ENCODE measurements at places on chromosomes 11 and 22. TPM values are rescaled to one million over a fixed set of nuclear protein-coding genes. Genes with fewer than 3 reads are reported as not detected.

MRGPRE gene
- total RNA-seq = 0.28 TPM

ABCC8 gene
- under 0.01 TPM for total RNA-seq

NOX4 gene
- 35.9 TPM for total RNA-seq

PTPRCAP gene
- 5.0 TPM for total RNA-seq

CHST1 gene
- total RNA-seq = 6.9 TPM

GRCh38 chr22:41862530-41863266 is 29.8 kb downstream of the SREBF2 start:
- H3K36me3 ChIP-seq = no peaks in the 10 kb centered on the region
- H3K27me3 ChIP-seq = no peaks in the 10 kb centered on the region
- H3K4me1 ChIP-seq = no peaks in the 10 kb centered on the region
- no peak for DNase-seq

DNA sequence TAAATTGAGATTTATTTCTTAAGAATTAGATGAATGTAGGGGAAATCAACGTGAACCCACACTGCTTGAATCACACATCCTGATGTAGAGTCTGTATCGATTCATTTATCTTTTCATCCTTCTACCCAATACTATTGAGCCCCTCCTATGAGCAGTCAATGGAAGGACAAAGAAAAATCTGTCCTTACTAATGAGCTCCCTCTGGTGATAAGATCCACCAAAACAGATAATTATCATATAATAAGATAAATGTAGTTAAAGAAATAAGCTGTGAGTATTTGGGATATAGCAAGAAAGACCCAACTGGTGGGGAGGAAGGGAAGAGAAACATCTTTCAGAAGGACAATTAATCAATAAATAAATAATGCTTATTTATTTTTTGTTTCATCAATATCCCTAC is 385.1 kb upstream of the CCDC90B start:
- no peaks in the 10 kb centered on the region for H3K36me3 ChIP-seq
- no peak overlapping the region for H3K4me3 ChIP-seq
- H3K27ac ChIP-seq = no peak overlapping the region
- no peak for DNase-seq
- H3K27me3 ChIP-seq = no peaks in the 10 kb centered on the region

DNA sequence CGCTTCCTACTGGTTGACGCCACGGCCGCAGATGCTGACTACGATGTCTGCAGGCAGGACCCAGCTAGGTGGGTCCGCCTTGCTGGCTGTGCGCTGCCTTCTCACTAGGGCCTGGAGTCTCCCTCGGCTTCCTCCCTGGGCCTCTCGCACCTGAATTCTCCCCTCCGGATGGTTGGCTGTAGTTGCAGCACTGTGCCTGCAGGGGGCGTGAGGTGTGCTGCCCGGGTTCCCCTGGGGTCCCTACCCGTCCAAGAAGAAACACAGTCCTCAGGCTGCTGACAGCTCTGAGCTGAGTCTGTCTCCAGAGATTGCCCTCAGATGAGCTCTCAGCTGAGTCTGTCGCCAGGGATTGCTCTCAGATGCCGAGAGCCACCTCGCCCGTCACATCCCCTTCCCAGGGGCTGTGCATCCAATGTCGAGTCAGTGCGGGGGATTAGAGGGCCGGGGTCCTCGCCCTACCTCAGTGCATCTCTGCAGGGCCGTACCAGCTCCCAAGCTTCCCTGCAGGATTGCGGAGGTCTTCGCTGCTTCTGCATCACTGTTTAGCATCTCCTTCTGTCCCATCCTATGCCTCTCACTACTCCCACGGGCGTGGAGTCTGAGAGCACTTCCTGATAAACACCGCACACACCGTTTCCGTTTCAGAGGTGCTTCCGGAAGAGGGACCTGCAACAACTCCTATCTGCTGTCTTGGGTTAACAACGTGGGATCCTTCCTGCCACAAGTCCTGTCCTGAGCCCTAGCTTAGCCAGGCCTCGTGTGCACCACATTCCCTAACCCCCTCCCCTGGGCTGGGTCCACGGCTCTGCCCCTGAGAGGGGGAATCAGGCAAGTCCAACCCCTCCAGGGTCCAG is 196.9 kb downstream of the CSNK2A3 start:
- H3K27me3 ChIP-seq = no peaks in the 10 kb centered on the region
- no peaks in the 10 kb centered on the region for H3K4me1 ChIP-seq
- H3K4me3 ChIP-seq = no peak overlapping the region
- no peaks in the 10 kb centered on the region for H3K36me3 ChIP-seq
- DNase-seq = no peak

GRCh38 chr11:69663326-69663725 is 11.8 kb downstream of the LTO1 start:
- no peaks in the 10 kb centered on the region for H3K27me3 ChIP-seq
- no peak for DNase-seq
- no peak overlapping the region for H3K4me3 ChIP-seq
- no peaks in the 10 kb centered on the region for H3K36me3 ChIP-seq
- no peak overlapping the region for H3K27ac ChIP-seq

- no peak for DNase-seq
- no peak overlapping the region for H3K27ac ChIP-seq
- H3K27me3 ChIP-seq = no peaks in the 10 kb centered on the region
- H3K4me3 ChIP-seq = no peak overlapping the region
- no peaks in the 10 kb centered on the region for H3K36me3 ChIP-seq
Measured at GRCh38 chr11:64107303-64107702, 58.6 kb downstream of the MACROD1 start.

DNA sequence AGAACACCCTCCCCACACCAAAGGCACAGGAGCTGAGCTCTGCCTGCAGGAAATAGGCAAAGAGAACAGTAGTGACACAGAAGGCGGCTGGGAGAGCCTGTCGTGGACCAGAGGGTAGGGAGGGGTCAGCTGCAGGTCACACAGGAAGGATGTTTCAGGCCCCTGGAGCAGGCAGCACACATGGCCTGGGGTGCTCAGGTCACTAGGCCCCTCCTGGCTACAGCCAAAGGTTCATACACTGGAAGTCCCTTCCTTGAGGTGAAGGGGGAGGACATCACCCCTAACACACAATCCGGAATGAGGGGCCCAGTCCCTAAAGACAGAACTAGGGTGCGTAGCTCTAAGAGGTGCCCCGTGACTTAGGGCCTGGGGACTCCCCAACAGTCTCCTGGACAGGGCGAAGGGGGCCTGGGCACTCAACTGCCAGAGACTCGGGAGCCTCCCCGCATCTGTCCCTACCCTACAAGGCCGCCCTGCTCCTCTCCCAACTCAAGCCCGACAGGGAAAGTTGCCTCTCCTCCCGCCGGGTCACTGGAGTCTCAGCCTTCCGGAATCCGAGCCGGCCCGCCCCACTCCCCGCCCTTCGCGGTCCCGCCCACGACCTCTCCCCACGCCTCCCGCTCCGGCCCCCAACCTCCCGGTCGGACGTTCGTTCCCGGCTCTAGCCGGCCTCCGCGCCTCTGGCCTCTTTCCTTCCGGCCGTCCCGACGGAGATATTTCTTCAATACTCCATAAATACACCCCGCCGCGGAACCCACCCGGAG is at the start of gene CYB5R2:
CYB5R2 (minus strand) TSS at position 541 of the 764 bp plus-strand sequence. CDS start 675 bp downstream, outside the sequence.
- DNase-seq = peak; percentile 84
- peak within 1 kb of the TSS; percentile 50 for H3K4me3 ChIP-seq
- peak within 1 kb of the TSS; percentile 88 for H3K27ac ChIP-seq
- no peaks in the 10 kb centered on the region for H3K36me3 ChIP-seq
- no peaks in the 10 kb centered on the region for H3K27me3 ChIP-seq

- DNase-seq = no peak
- H3K27ac ChIP-seq = no peak overlapping the region
- no peak overlapping the region for H3K4me3 ChIP-seq
- no peaks in the 10 kb centered on the region for H3K27me3 ChIP-seq
- H3K36me3 ChIP-seq = no peaks in the 10 kb centered on the region
- H3K4me1 ChIP-seq = no peaks in the 10 kb centered on the region
Measured at GRCh38 chr11:38272376-38272775, 1674.3 kb upstream of the RAG2 start.

DNA sequence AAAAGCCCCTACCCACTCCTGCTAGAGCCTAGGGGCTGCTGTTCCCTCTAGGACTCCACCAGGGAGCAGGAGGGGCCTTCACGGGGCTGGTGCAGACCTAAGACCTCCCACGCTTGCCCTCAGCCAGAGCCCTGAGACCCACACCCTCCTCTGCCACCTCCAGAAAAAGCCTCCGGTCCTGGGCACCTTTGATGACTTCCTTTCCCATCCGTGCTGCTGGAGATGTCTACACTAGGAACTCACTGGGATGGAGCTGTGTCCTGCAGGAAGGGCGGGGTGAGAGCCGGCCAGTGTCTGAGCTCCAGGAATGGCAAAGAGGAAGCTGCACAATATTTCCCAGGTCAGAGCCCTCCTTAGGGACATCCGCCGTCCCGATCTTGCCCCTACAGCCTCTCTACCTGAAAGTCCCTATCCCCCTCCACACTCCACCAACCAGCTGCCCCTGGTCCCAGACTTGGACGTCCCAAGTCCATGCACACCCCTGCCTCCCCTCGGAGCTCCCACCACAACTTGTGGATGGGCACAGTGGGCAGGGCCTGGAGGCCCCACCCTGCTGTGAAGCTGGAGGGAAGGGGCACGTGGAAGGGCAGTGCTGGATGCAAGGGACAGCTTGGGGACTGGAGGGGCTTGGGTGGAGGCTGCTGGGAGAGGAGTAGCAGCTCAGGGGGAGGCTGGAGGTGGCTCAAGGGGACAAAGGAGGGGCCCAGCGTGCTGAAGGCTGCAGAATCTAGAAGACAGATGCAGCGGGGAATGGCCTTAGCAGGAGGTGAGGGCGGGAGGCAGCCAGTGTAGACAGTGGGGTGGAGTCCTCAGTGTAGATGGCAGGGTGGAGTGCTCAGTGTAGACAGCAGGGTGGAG is 13.5 kb upstream of the LRP5 start:
- no peak overlapping the region for H3K27ac ChIP-seq
- H3K27me3 ChIP-seq = no peaks in the 10 kb centered on the region
- H3K4me1 ChIP-seq = no peaks in the 10 kb centered on the region
- DNase-seq = no peak

- H3K27ac ChIP-seq = peak overlapping the region; percentile 23
- H3K4me3 ChIP-seq = no peak overlapping the region
- H3K4me1 ChIP-seq = peaks cover 6% of the 10 kb centered on the region
- DNase-seq = peak; percentile 56
- no peaks in the 10 kb centered on the region for H3K36me3 ChIP-seq
Measured at GRCh38 chr11:9535189-9535781, 38.2 kb upstream of the WEE1 start.

- no peak overlapping the region for H3K27ac ChIP-seq
- H3K36me3 ChIP-seq = no peaks in the 10 kb centered on the region
- no peak for DNase-seq
- H3K4me3 ChIP-seq = no peak overlapping the region
- no peaks in the 10 kb centered on the region for H3K27me3 ChIP-seq
- H3K4me1 ChIP-seq = no peaks in the 10 kb centered on the region
Measured at GRCh38 chr11:71182791-71183677, 69.3 kb downstream of the SHANK2 start.

- no peak overlapping the region for H3K4me3 ChIP-seq
- DNase-seq = peak; percentile 56
- no peak overlapping the region for H3K27ac ChIP-seq
- H3K4me1 ChIP-seq = no peaks in the 10 kb centered on the region
- H3K36me3 ChIP-seq = no peaks in the 10 kb centered on the region
- H3K27me3 ChIP-seq = no peaks in the 10 kb centered on the region
Measured at GRCh38 chr22:30253205-30253852, 6.8 kb upstream of the LIF start.

- peak; percentile 59 for DNase-seq
- peak within 1 kb of the TSS; percentile 53 for H3K4me3 ChIP-seq
- H3K27me3 ChIP-seq = no peaks in the 10 kb centered on the region
- peak within 1 kb of the TSS; percentile 29 for H3K27ac ChIP-seq
Measured at GRCh38 chr11:125062931-125063428, at the start of gene SLC37A2. TSS of gene SLC37A2 (plus strand) at chr11:125063305. CDS start at chr11:125063368, 63 bp downstream.

DNA sequence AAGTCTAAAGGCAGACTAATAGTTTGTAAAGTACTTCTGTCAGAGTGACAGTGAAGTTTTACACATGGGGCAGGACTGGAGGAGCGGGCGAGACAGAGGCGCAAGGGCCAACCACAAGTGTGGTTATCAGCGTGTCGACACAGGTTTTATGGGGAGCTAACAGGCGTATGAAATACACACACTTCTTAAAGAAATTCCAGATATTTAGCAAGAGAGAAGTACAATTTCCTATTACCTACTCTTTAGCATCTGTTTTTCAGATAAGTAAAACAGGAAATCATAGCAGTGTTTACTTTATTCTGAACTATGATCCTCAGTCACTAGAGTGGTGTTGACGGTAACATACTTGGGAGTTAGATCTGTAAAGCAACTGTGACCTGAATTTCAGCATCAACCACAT is 22.5 kb downstream of the VSIG10L2 start:
- no peaks in the 10 kb centered on the region for H3K36me3 ChIP-seq
- H3K4me3 ChIP-seq = no peak overlapping the region
- H3K27ac ChIP-seq = no peak overlapping the region

DNA sequence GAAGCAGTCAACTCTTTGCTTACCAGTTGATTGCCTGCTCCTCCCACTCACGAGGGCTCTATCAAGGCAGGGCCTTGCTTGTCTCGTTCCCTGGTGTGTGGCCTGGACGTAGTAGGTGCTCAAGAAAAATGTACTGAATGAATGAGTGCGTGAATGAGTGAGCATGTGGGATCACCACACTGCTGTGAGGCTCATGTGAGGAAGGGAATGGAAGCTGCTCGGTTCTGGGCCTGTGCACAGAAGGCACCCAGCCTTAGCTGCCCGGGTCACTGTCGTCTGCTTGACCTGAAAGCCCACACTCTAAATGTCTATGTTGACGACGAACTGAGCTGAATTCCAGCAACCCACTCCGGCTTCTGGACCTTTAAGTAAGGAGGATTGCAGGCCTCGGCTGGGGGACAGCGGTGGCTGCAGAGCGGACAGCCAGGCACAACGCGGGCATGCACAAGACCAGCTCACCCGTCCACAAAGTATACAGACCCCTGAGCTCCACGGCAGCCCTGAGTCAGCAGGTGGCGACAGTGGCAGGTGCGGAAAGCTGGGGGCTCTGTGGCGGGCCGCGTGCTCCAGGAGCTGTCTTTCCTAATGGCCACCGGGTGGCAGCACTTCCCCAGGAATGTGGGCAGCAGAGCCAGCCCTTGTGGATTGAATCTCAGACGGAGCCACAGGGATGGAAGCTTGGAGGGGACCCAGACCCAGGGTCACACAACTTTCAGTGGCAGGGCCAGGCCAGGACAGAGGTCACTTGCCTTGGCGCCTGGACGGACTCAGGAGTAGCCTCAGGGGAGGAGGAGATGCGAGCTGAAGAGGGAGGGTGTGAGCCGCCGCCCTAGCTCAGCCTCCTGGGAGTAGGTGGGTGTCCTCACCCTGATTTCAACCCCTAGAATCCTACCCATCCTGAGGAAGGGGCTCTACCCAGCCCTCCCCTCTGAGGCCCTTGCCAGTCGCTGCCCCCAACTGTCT is 5.0 kb upstream of the PICK1 start:
- H3K4me3 ChIP-seq = no peak overlapping the region
- no peaks in the 10 kb centered on the region for H3K27me3 ChIP-seq
- H3K27ac ChIP-seq = no peak overlapping the region
- DNase-seq = peak; percentile 76
